ENCODE measurements at places on chromosomes 12 and 14. TPM values are rescaled to one million over a fixed set of nuclear protein-coding genes. Genes with fewer than 3 reads are reported as not detected.

The OAS1 gene
- 41.0 TPM for total RNA-seq

The DAO gene
- not detected for total RNA-seq

The MYF6 gene
- not detected for total RNA-seq

The VASH1 gene
- total RNA-seq: 4.3 TPM

The SLC2A14 gene
- 0.63 TPM for total RNA-seq

The ABCD2 gene
- total RNA-seq: not detected

The CCDC175 gene
- not detected for total RNA-seq

The SIX4 gene
- 2.8 TPM for total RNA-seq

The OR6C70 gene
- not detected for total RNA-seq

The PARPBP gene
- total RNA-seq: 21.3 TPM

The FLVCR2 gene
- total RNA-seq: 14.2 TPM

The SLC4A8 gene
- 1.5 TPM for total RNA-seq

The TMCC3 gene
- 1.6 TPM for total RNA-seq

The SLCO1A2 gene
- not detected for total RNA-seq

The THAP2 gene
- 5.1 TPM for total RNA-seq

The CSRP2 gene
- total RNA-seq: 21.3 TPM

The MSRB3 gene
- total RNA-seq: 22.8 TPM

The TPPP2 gene
- total RNA-seq: not detected

The KRT7 gene
- 5,590 TPM for total RNA-seq

The RPL10L gene
- not detected for total RNA-seq

The STXBP6 gene
- 1.9 TPM for total RNA-seq

The TIGAR gene
- 44.4 TPM for total RNA-seq

The PRH2 gene
- total RNA-seq: not detected

The GLIPR1L1 gene
- not detected for total RNA-seq

The SYNDIG1L gene
- not detected for total RNA-seq

The CISTR gene
- not detected for total RNA-seq

The ABCC9 gene
- total RNA-seq: not detected

The AQP2 gene
- total RNA-seq: not detected

The POTEM gene
- not detected for total RNA-seq

The NGB gene
- not detected for total RNA-seq

The SCNN1A gene
- total RNA-seq: 25.5 TPM

The OASL gene
- 2.5 TPM for total RNA-seq

The ADCY6 gene
- total RNA-seq: 9.9 TPM

The RIMBP2 gene
- total RNA-seq: 0.08 TPM

The FAM222A gene
- total RNA-seq: 5.7 TPM

The NFATC4 gene
- total RNA-seq: 0.16 TPM

The CCDC38 gene
- 0.07 TPM for total RNA-seq

Data from A549 treated with Hydrocortisone at 1 μM for 4 hours (cell line).